ENCODE measurements at places on chromosomes 2 and 18. TPM values are rescaled to one million over a fixed set of nuclear protein-coding genes. Genes with fewer than 3 reads are reported as not detected.

Gene ITGB6
- not detected for total RNA-seq

Gene RNF152
- 4.1 TPM for total RNA-seq

Gene ANAPC1
- 44.3 TPM for total RNA-seq

Gene DES
- 0.10 TPM for total RNA-seq

Gene HTRA2
- 44.3 TPM for total RNA-seq

Gene C2orf76
- total RNA-seq = 10.8 TPM

Gene ZCCHC2
- total RNA-seq = 21.0 TPM

Gene AGXT
- total RNA-seq = not detected

Gene SLC5A7
- total RNA-seq = not detected

Gene IL1RL1
- total RNA-seq = 0.10 TPM

Gene CRYGA
- not detected for total RNA-seq

Gene UPP2
- not detected for total RNA-seq

Gene CARF
- 8.8 TPM for total RNA-seq

Gene TSGA10
- total RNA-seq = 4.2 TPM

Gene FIGN
- total RNA-seq = 14.0 TPM

Gene WDR54
- 34.1 TPM for total RNA-seq

Gene DPP4
- 0.59 TPM for total RNA-seq

Gene L3MBTL4
- 0.56 TPM for total RNA-seq

Gene FSHR
- not detected for total RNA-seq

Gene CHN1
- 26.3 TPM for total RNA-seq

Gene ARHGEF33
- total RNA-seq = 0.69 TPM

Gene ORC2
- 57.6 TPM for total RNA-seq

Gene ONECUT2
- total RNA-seq = 1.1 TPM

Gene HOXD11
- total RNA-seq = not detected

Gene PLCD4
- total RNA-seq = 90.2 TPM

Gene LRRTM4
- 1.8 TPM for total RNA-seq

Gene RUFY4
- total RNA-seq = not detected

Gene ARL4C
- 17.9 TPM for total RNA-seq

Gene PASK
- total RNA-seq = 39.7 TPM

Gene KCNK3
- total RNA-seq = not detected

Gene EFR3B
- 11.3 TPM for total RNA-seq

Gene CSRNP3
- total RNA-seq = 14.6 TPM

Gene CHRND
- not detected for total RNA-seq

Gene PLGLB2
- total RNA-seq = 1.5 TPM

Gene PLB1
- total RNA-seq = 3.2 TPM

Gene CELF4
- 0.44 TPM for total RNA-seq

Gene CCDC68
- total RNA-seq = 0.87 TPM

Gene NYAP2
- total RNA-seq = not detected

Gene OBSL1
- total RNA-seq = 53.4 TPM

Gene DCC
- 14.7 TPM for total RNA-seq

Gene KCNG2
- 0.56 TPM for total RNA-seq

Gene GPAT2
- 0.15 TPM for total RNA-seq

Gene COL3A1
- total RNA-seq = 0.31 TPM

Gene FOXI3
- 0.69 TPM for total RNA-seq

Gene KIF3C
- total RNA-seq = 78.1 TPM

Gene SRD5A2
- 0.64 TPM for total RNA-seq

Gene CCDC150
- total RNA-seq = 12.4 TPM

Gene HOXD13
- total RNA-seq = not detected

Gene NTSR2
- total RNA-seq = not detected

Gene SLC11A1
- not detected for total RNA-seq

Gene HADHB
- 101 TPM for total RNA-seq

Gene GKN2
- total RNA-seq = 0.36 TPM

Gene DYNAP
- not detected for total RNA-seq

Gene KCNIP3
- 0.26 TPM for total RNA-seq

Gene DUSP19
- 2.4 TPM for total RNA-seq

Gene CD207
- 0.74 TPM for total RNA-seq

Gene MAL
- total RNA-seq = not detected
